Muscle of back (tissue), 13 donors: ENCODE measurements at places on chromosomes 6 and 20. TPM values are rescaled to one million over a fixed set of nuclear protein-coding genes. Genes with fewer than 3 reads are reported as not detected.

GRCh38 chr6:45156075-45156474 lies 172.1 kb upstream of the RUNX2 start:
- DNase-seq, result no peak

- no peak for DNase-seq
Observed at GRCh38 chr20:20367575-20368417, at the start of gene INSM1. INSM1 (plus strand) TSS chr20:20368104; CDS start chr20:20368268, 164 bp downstream.

DNA sequence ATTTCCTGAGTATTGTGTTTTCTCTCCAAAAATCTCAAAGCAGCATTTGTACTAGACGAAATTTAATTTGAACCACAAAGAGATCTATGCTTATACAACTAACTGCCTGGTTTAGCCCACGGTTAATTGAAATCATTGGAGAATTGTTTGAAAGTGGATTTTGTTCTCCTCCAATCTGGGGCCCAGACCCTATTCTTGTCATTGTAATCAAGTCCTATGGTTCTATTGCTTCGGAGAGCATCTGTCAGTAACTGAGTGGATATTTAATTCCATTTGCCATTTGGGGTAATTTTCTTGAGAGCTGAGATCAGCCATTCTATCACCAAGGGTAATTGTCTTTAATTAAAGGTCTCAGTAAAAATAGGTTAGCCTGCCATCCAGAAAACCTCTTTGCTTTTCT lies 117.0 kb upstream of the KCNG1 start:
- no peak for DNase-seq

DNA sequence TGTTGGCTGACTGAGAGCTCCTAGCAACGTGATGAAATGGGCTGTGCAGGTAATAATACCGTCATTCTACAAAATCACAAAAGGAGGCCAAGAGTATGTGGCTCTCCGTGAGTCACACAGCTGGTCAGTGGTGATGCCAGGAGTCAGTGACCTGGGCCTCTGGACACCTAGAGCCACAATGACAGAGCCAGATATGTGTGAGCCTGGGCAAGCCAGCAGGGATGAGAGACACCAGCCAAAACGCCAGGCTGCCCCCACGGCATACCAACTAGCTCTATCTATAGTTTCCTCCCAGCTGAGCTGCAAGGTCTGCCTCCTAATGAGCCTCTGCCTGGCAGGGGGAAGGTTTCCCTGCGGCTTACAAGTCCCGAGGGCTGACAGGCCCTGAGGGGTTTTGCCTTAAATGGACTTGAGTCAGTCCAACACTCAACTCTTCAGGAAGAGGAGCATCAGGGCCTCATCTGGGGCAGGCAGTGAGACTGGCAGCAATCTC lies 70.0 kb downstream of the CPNE5 start:
- no peak for DNase-seq

DNA sequence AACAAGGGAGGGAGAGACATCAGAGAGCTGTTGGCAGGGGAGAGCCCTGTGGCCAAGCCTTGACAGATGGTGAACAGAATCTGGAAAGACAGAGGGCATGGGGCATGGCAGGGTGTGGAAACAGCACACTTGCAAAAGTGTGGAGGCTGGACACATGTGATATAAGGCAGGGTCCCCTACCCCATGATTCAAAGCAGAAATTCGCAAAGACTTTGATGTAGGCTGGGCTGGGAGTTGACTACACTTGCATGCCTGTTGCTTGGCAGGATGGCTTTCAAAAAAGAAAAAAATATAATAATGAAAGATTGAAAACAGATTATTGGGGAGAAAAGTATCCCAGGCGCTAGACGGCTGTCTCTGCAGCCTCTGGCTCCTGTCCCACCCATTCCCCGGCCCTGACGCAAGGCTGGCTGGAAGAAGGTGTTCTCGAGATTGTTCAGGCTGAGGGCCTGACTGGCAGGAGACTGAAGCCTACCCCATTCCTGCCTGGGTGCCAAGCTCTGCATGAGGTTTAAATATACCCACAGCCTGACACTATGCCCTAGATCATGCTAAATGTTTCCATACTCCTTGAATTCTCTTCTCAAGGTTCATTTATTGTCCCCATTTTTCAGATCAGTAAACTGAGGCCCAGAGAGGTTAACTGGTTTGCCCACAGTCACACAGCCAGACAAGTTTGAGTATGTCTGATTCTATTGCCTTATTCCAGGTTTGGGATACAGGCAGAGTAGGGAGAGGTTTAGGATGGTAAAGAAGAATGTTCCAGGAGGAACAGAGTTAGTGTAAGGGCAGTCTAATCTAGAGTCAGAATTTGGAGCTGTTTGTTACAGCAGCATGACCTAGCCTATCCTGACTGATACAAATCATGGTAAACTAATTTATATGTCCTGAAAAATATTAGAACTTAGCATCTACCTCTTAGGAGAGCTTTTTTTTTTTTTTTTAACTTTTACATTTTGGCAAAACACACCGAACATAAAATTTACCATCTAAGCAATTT lies 23.4 kb upstream of the CCN5 start:
- peak; percentile 72 for DNase-seq

DNA sequence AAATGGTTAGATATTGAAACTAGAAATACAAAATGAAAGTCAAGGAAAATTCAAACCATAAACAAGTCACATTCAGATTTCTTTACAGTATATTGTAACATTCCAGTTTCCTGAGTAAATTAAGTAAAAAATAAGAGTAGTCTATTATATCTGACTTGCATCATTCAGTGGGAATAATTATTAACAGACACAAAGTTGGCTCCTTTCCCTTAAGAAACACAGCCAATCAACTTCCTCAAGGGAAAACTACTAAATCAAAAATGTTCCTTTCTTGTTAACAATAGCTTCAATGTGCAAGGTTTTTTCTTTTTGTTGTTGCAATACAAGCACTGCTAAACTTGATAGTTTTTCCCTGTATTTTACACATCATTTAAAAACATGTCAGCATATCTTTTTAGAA lies 33.2 kb downstream of the DNAAF9 start:
- DNase-seq, result peak; percentile 13

DNA sequence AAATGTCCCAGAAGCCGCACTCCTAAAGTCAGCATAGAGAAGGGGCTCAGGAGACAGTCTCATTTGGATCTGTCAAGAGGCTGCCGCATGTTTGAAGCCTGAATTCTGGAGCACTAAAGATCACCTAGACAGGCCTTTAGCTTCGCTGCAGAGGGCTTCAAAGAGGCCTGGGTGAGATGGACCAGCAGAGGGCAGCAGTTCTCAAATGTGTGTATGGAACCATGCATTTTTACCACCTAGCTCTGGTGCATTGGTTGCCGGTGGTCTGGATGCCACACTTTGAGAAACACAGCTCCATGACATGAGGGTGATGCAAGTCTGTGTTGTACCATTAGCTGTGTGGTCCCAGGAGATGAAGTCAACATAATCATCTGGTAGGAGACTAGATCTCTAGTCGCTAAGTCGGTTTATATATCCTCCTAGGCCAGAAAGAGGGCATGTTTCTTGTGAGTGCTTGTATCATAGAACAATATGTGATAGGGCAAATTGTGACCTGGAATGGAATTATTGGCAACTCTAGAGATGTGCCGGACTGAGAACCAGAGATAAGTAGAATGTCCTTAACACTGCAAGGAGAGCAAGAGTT lies 64.8 kb downstream of the KIAA0319 start:
- DNase-seq, result peak; percentile 42

DNA sequence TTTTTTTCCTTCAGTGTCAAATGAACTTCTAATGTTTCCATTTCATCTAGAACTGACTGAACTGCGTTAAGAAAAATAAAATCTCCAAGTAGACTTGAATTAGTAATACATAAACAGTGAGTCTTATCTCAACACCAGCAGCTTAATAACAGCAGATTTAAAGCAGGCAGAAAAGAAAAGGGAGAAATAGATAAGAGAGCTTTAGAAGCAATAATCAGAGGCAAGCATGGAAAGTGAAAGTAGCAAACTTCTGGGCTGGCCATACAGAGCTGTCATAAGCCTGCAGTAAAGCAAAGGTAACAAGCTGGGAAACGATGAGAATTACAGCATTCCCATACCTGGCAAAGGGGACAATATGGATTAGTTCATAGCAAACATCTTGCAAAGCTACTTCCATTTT lies 16.9 kb upstream of the ANGPT4 start:
- DNase-seq, result no peak

DNA sequence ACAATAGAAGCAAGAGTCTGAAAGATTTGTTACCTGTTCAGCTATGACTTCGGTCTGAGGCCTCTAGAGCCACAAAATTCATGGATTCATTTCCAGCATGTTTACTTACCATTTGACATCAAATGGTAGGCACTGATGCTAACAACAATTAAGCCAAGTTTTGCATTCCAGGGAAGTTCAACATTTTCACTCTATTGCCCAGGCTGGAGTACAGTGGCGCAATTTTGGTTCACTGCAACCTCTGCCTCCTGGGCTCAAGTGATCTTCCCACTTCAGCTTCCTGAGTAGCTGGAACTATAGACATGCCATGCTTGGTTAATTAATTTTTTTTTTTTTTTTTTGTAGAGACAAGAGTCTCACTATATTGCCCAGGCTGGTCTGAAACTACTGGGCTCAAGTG lies 114.1 kb upstream of the SGK1 start:
- no peak for DNase-seq

GNMT gene
- polyA plus RNA-seq, result 0.43 TPM

CLDN20 gene
- polyA plus RNA-seq, result 0.30 TPM

AMD1 gene
- 44.8 TPM for polyA plus RNA-seq

- no peak for DNase-seq
Observed at GRCh38 chr20:62117362-62117646, 5.0 kb upstream of the LSM14B start.

- DNase-seq, result no peak
Observed at GRCh38 chr6:137862419-137863090, 4.5 kb upstream of the TNFAIP3 start.

DNA sequence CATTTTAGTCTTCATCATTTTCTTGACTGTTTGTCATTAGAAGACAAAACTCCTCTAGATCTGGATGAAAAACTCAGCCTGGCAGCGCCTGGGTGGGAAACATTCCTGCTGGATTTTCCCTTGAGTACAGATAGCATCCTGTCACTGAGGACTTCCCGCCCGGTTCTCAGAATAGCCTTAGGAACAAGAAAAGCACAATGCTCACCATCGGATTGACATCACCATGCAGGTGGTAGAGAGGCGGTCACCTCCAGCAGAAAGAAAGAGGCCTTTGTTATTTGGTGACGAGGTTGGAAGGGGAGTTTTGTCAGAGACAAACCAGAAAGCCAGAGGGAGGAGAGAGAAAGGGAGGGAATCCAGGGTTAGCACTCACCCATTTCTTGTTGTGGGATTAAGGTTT lies 39.8 kb downstream of the KIF25 start:
- DNase-seq, result no peak

DNA sequence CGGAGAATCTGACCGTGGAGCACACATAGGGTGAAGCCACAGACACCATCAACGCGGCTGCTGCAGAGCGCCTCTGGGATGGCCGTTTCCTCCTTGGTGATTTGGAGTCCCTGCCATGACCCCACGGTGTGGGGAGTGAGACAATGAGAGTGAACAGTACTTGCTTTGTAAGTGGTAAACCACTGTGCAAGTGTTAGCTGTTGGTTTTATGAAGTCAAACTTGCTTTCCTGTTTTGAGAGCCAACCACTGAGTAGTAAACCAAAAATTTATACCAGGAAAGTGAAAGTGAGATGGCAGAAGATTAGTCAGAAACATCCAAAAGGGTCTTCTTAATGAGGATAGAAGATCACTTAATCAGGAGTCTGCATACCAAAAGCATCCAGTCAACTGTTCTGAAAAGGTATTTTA lies 160.7 kb downstream of the FOXC1 start:
- DNase-seq, result no peak

- DNase-seq, result no peak
Observed at GRCh38 chr20:59580146-59580946, 24.0 kb upstream of the PHACTR3 start.

TMEM244 gene
- polyA plus RNA-seq, result not detected

- DNase-seq, result no peak
Observed at GRCh38 chr6:15472621-15473020, 190.2 kb downstream of the DTNBP1 start.

DNA sequence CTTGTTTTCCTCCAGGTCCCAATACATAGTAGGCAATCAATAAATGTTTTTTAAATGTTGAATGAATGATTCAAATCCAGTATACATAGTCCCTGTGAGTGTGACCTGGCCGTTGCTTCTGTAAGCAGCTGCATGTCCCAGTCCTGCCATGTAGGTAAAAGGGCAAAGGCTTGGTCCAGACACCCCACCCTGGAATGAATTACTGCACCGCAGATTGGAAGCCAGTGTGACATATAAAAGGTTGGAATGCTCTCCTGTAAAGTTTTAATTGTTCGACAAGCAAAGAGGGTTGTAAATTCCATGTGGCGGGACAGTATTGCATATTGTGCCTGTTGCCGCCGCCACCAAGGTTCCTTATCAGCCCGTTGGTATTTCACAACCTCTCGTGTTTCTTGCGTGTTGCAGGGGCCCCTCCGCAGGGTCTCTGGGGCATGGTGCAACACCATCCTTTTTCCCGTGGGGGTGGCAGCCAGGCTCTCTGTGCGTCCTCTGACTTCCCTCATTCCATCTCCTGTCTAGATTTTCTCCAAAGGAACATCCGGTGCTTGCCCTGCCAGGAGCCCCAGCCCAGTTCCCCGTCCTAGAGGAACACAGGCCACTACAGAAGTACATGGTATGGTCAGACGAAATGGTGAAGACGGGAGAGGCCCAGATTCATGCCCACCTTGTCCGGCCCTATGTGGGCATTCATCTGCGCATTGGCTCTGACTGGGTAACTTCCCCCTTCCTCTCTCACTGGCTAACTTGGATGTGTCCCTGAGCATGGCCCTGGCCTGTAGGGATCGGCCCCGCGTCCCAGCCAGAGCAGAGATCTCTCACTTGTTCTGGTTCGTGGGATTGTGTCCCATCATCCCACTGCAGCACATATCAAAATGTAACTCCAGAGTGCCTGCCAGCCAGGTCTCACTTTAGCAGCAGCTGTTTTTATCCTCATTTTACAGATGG lies 20.3 kb downstream of the POFUT1 start:
- DNase-seq, result no peak

TP53TG5 gene
- polyA plus RNA-seq, result 0.67 TPM

- DNase-seq, result no peak
Observed at GRCh38 chr6:52369234-52369633, 7.3 kb downstream of the PAQR8 start.
